ENCODE measurements at places on chromosomes 3 and 15.

GRCh38 chr3:148077318-148077923 lies 620.3 kb upstream of the AGTR1 start:
- DNase-seq: peak; percentile 11

- no peak for DNase-seq
Observed at GRCh38 chr3:59695860-59696259, 646.0 kb upstream of the CFAP20DC start.

GRCh38 chr3:146072824-146073223 lies 88.2 kb downstream of the PLOD2 start:
- no peak for DNase-seq

DNA sequence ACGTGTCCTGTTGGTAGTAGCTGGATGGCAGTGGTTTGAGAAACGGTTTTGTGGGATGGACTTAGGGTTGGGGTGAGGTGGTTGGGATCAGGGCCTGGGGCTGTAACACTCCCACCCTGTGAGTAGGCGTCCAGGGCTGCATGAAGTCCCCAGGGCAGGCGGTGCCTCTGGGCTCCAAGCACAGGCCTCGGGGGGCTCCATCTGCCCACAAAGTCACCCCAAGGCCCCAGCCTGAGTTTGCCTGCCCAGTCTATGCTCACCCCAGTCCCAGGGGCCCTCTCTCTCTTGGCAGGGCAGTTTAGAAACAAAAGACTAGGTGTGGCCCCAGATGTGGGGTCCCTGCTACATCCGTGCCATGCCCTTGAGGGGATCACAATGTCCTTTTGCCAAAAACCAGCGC lies 86.9 kb upstream of the PRR23E start:
- DNase-seq: no peak

DNA sequence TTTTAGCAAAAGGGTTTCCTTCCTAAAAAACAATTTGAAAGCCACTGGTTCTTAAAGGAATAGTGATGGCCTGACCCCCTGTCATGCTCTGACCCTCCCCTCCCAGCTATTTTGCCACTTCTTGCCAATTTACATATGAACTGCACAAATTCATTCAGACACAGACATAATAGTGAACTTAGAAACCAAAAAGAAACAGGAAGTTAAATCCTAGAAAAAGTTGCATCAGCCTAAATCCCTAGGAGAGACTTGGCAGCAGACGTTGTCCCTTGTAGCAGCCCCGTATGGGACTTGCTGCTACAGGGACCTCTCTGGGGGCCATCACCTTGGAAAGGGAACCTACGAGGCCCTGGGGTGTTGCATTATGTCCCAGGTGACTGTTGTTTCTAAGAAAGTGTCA lies 14.3 kb upstream of the PDE8A start:
- no peak for DNase-seq

DNA sequence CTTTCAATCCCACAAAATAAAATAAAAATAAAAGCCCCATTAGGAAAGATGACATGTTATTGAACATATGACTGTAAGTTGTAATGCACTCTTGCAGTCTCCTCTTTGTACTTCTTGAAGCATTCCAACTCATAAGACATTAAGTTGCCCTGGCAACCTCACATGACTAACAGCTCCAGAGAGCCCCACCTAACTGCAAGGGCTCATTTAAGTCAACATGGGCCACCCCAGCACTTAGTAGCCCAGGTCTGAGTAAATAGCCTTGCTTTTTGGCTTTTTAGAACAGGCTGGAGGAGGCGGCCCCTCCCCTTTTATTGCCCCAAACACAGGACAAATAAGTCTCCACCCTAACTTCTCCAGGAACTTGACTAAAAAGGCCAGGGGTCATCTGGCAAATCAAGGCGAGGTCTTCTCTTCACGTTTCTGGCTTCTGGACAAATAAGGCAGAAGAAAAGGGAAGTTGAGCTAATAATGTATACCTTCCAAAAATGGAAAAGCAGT lies 135.1 kb downstream of the TMCO5A start:
- peak; percentile 30 for DNase-seq

DNA sequence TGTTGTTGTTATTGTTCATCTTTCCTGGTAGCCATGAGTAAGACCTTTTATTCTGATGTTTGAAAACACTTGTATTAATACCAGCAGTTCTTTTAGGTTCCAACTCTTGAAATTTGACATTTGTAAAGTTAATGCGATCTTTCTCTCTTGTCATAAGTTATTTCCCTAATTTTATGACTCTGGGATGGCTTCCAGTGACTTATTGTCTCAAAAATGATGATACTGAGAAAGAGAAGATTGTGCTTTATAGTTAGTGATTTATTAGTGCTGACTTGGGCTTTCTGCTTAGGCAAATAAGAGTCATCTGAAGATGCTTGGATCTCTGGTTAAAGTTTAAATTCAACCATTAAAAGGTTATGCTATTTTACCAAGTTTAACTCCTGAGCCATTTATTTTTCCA lies 715.2 kb downstream of the GRM7 start:
- DNase-seq: no peak

DNA sequence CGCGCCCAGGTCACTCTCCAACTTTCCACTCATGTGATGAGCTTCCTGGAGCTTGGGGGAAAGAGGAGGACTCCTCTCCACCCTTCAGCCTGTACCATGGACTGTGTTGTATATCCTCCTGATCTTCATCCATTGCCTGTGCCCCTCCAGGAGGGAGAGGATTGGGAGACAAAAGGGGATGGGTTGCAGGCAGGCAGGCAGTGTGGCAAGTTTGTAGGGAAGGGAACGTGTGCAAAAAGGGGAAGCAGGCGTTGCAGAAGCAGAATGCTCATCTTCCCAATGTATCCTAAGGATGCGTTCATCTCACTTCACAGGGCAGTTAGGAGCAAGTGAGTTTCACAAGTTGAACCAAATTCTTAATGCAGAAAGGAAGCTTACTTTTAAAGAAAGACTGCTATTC lies 28.1 kb upstream of the GHSR start:
- no peak for DNase-seq

DNA sequence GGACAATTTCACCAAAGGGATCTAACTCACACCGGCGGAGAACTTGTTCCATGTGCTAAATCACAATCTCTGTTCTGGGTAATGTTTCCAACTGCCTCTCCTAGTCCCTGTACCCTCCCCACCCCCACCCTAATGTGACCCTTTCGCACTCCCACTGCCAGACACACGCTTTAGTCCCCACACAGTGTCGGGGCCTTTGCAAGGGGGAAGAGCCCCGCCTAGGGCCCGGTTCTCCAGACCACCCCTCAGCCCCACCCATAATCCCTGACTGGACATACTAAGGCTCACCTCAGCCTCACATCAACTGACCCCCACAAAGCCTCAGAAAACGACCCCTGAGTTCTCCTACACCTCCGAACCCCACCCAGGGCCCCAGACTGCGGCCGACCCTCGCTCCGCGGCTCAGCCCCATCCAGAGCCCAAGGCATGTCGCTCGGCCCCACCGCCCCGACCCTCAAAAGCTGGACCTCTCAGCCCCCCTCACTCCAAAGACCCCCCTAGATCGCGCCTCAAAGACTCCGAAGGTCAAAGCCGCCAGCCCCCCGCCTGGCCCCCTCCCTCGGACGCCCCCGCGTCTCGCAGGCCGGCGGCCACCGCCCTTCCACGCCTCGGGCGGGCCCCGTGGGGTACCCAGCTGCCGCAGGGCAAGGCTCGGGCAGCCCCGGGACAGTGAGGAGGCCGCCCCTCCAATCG lies 72.0 kb upstream of the MAP4 start:
- DNase-seq: no peak

DNA sequence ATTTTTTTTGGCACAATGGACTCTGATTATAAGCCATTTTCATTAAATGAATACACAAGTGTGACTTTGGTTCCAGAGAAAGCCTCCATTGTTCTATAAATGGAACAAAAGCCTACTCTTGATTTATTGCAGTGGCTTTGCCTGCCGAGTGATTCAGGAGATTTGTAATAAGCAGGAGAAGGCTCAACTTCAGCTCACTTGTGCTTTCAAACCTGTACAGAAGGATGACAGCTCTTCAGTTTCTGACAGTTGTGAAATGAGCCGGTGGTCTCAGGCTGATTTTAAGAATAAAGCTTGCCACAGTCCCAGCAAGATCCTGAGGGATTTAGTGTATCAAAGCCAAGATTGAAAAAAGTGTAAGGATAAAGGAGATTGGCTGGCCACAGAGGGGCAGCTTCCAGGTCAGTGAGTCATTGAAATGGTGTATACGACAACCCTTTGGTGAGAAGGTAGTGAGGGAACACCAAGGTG lies 438.8 kb upstream of the TGFBR2 start:
- no peak for DNase-seq

- no peak for DNase-seq
Observed at GRCh38 chr3:146626403-146627122, 21.4 kb upstream of the PLSCR5 start.

- DNase-seq: no peak
Observed at GRCh38 chr3:113741086-113741485, 5.0 kb downstream of the NAA50 start.

- no peak for DNase-seq
Observed at GRCh38 chr3:193673845-193674244, 80.8 kb downstream of the OPA1 start.

GRCh38 chr3:69665026-69665737 lies 74.1 kb upstream of the MITF start:
- no peak for DNase-seq

DNA sequence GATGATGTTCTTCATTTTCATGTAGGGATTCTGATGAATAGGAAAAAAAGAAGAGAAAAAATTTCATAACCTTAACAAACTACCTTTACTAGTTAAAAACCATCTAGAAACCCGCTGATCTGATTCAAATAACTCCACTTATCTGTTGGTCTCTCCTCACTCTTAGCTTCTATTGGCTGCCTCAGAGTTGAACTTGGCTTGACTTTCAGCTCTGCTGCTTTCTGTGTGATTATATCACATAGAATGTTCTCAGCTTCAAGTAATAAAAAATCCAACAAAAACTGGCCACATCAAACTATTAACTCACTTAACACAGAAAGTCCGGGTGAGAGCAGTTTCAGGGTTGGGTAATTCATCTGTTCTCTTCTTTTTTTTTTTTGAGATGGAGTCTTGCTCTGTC lies 126.8 kb upstream of the RASGRP1 start:
- no peak for DNase-seq

GRCh38 chr3:159947220-159947619 lies 41.4 kb upstream of the IL12A start:
- no peak for DNase-seq

GRCh38 chr3:58271901-58272501 lies 34.0 kb upstream of the RPP14 start:
- no peak for DNase-seq

GRCh38 chr3:197137751-197138150 lies 108.1 kb upstream of the MELTF start:
- DNase-seq: no peak

DNA sequence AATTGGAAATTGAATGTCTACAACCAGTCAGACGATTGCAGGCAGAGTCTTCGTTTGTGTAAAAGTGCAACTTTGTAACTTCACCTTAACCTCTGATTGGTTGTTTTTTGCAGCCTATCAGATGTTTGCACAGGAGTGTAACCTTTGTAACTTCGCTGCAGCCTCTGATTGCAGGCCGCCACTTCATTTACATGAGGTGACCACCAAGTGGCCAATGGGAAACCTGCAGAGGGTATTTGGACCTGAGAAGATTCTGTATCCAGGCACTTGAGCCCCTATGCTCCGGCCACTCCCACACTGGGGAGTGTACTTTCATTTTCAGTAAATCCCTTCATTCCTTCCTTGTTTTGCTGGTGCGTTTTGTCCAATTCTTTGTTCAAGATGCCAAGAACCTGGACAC lies 68.1 kb upstream of the PFN2 start:
- no peak for DNase-seq

- DNase-seq: no peak
Observed at GRCh38 chr3:15345608-15346137, 13.3 kb upstream of the SH3BP5 start.

DNA sequence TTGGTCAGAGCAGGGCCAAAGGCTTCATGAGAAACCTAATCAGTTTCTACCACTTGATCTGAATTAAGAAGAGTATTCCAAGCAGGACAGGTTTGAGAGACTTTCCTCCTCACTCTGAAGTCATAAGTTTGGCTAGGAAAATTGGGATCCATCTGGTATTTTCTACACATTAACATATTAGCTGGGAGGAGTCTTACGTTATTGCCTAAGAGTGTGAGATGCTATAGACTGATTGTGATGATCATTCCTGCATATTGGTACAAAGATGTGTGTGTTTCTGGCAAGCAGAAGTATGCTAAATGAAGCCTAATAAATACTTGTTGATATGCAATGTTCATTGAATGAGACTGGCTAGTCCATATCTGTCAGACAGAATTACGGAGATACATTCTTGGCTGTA lies 73.5 kb upstream of the RASGRP1 start:
- DNase-seq: no peak

DNA sequence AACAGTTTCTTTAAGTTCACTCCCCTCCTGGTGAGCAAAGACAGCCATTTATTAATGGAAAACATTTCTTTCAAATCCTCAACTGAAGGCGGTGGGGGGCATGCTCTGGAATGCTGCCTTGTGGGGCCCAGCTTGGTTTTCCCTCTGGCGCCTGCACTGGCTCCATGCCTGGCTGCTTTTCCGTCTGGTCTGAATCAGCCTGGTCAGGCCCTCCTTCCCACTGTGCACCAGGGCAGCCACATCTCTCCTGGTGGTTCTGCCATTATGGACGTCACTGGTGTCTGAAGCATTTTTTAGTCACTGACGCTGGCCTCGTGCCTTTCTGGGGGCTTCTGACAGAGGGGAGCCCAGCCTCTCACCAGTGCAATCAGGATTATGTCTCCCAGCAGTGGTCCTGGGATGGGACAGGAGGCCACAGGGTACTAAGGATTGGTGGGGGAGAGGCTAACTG lies 57.6 kb upstream of the APEH start:
- no peak for DNase-seq

DNA sequence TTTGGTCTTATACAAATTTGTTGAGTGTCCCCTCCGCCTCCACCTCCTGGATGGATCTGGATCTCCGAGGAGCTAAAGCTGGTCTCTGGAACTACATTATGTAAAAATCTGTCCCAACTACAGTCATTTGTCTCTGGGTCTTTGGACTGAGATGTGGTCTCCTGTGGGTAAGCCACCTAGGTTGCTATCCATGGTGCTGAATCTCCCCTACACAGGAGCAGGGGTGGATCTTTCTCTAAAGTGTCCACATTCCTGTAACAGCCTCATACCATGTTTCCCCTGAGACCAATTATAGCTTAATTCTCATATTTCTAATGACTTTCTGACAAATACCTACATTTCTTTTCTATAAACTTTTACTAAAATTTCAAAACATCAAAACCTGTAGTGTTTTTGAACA lies 625.8 kb downstream of the TAFA4 start:
- DNase-seq: no peak

DNA sequence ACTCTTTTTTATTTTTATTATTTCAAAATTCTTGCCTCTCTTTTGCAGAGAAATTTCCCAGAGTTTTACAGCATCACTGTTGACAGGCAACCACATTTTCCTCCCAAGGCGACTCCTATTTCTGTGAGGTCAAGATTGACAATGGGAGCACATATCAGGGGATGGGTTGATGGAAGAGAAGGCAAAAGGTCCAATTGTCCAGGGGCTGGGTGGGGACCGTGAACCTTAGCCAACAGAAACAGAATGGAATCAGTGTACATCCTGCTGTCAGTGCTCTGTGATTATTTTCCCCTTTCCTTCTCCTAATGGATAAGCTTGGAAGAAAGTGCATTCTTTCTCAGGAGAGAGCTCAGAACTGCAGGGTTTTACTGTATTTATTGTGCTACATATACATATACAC lies 42.4 kb downstream of the CNTN6 start:
- no peak for DNase-seq

- peak; percentile 4 for DNase-seq
Observed at GRCh38 chr3:184380627-184381260, 890 bp downstream of the CHRD start.

GRCh38 chr15:31606194-31606669 lies 279.6 kb downstream of the KLF13 start:
- DNase-seq: no peak

- no peak for DNase-seq
Observed at GRCh38 chr15:31435912-31436628, 109.4 kb downstream of the KLF13 start.
